ENCODE measurements at places on chromosomes 5 and 9. TPM values are rescaled to one million over a fixed set of nuclear protein-coding genes. Genes with fewer than 3 reads are reported as not detected.
A peak's percentile ranks its signal among the peaks of the same experiment; 100 is the strongest.

GALNT12 gene
- 10.8 TPM for total RNA-seq

PCDHGA1 gene
- total RNA-seq, result 0.69 TPM

SLC45A2 gene
- total RNA-seq, result 0.22 TPM

TNC gene
- total RNA-seq, result 254 TPM

REEP5 gene
- total RNA-seq, result 132 TPM

LRRC19 gene
- 14.8 TPM for total RNA-seq

CCDC112 gene
- total RNA-seq, result 6.5 TPM

ZNF367 gene
- 1.9 TPM for total RNA-seq

ARID3C gene
- not detected for total RNA-seq

DNA sequence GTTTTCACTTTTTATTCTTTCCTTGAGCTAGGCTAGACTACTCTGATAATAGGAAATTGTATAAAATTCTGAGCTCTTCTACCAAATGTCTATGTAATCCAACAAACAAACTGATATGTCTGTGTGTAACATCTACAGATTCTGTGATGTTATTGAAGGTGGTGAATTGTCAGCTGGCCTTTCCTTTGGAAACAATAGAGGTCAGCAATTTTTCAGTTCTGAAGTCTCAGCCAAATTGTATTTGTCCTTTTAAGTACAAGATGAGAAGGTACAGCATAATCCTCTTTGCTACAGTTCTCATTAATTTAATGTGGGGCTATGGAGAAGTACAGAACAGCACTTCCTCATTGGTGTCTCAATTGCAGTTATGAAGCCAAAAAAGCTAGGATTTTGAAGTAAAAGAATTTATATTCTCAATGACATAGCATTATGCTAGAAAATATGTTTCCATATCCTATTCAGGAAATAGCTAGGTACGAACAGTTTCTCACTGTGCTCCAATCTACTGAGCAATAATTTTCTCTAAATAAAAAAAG, 198.0 kb downstream of the HINT1 start:
- no peak for DNase-seq

DNA sequence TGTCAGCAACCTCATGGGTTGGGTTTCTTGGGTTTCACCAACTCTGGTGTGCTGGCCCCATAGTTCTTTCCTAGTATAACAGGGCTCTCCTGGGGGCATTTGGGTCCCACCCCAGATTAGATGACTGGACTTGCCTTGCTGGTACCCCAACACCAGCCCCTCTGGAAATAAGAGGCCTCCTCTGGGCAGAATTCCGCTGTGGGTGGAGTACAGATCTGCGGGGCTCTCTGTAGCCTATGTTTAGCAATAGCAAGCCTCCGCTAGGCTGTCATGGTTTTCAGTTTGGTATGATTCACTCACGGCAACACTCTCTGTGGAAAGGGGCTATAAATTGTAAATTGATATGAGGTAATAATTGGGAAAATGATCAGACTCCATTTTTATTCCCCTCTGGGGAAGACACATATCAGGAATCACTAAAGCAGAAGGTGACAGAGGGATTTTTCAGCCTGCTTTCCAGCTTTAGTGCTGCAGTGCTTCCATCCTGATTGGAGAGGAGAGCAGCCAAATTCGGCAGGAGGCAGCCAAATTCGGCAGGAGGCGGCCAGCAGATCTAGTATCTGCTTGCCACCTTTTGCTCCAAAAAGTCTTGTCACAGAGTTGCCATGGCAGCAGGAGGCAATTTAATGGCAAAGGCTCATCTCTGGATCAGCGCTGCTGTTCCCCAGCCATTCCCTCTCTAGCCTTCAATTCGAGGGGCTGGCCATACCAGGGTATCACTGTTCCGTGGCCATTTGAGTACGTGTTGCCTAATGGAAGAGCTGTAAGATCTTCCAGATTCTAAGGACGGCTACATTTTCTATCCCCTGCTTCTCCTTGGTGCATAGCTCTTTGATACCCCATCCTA, 84.6 kb downstream of the SLC44A1 start:
- no peak for DNase-seq

- DNase-seq, result no peak
These were observed 395.4 kb upstream of the ITGA1 start for GRCh38 chr5:52392321-52392720.

GRCh38 chr5:55600497-55601203, 65.9 kb upstream of the PLPP1 start:
- DNase-seq, result peak; percentile 56

- DNase-seq, result no peak
These were observed 85.4 kb upstream of the IL7R start for GRCh38 chr5:35771300-35771699.

GRCh38 chr5:6397536-6398269, 19.4 kb upstream of the MED10 start:
- no peak for DNase-seq

GRCh38 chr5:172800088-172800551, 29.1 kb upstream of the DUSP1 start:
- no peak for DNase-seq

- no peak for DNase-seq
These were observed 13.3 kb downstream of the ZNF474 start for GRCh38 chr5:122142480-122143164.

DNA sequence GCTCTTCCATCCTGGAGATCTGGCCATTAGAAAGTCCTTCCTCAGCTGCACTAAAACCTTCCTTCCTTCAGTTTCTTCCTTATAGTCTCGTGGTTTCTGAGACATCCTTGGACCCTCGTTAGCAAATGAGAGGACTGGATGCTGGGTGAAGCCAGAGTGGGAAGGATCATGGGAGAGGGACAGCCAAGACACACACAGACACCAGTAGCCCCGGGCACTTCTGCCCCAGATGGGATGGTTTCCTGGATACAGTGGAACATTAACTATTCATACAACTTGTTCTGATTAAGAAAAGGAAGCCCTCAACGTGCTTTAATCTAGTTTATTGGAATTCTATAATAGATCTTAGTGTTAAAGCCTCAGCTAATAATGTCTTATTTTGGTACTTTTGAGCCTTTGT, 125.5 kb downstream of the SEC61B start:
- DNase-seq, result no peak

DNA sequence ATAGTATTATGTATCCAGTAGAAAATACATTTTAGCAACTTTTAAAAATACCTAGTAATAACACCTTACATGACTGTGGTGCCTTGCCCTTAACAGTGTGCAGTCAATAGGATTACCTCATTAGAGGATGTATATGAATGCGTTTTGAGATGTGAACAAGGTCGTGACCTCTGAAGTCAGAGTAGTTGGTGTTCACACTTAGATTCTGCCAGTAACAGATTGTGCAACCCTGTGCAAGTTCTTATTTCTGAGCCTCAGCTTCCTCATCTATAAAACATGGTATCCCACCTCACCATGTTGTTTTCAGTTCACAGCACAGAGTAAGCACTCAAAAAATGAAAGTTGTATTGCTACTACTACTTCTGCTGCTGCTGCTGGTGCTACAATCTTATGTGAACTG, 347.3 kb downstream of the KDM4C start:
- DNase-seq, result no peak

DNA sequence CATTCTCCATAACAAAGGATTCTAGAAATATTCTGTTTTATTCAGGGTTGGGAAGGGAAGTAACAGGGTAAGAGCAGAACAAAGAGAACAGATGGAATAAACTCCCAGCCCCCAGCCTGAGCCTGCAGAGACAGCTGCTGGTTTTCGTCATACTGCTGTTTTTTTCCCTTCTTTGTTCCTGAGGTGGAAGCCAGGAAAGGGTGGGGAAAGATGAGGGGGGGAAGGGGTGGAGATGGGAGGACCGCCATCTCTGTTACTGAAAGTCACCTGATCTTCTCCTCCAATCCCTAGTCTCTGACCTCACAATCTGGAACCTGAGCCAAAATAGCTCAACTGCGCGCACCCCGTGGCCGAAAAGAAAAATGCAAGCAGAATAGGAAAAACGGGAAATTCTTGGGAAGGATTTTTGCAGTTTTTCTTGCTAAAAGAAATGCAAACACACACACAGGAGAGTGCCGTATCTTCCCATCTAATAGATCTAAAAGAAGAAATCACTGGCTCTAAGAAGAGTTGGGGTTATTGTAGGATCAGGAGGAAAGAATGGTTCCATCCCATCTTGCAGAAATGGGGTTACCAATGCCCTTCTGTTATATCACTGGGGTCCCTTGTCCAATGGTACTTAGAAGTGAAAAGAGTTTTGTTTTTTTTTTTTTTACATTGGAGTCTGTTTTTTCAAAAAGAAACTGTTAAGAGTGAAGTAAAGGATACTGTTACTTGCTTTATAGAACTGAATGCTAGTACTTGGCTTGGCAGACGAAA, 57.9 kb downstream of the DIAPH1 start:
- DNase-seq, result peak; percentile 98

DNA sequence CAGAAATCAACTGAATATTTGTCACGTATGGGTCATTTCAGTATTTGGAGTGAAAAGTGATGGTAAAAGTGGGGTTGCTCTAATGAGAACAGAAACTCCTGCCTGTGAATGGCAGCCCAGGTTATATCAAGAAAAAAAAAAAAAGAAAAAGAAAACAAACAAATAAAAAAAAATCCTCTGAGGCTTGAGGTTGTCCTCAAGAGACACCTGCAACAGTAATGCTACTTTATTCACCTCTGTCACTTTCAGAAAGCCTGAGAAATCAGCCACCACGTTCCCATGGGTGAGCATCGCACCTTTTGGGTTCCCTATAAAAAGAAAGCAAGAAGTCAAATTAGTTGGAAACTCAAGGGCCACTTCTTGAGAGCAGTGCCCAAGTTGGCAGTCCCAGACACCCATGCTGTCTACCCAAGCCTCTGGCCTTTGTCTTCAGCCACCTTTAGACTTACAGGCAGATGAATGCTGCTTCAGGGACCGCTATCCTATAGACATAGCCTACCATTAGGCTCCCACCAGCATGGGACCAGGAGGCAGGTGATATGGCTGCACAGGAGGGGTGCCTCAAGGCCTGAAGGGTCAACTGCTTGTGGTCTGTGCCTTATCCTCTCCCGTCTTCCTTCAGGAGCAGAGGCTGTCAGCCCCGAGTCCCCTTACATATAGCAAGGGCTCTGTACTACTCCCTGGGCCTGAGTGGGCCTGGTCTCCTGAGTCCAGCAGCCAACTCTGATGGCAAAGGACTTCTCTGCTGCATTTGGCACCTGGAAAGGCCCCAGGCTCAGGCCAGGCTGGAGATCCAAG, 31.1 kb upstream of the MEIKIN start:
- DNase-seq, result no peak

- DNase-seq, result no peak
These were observed 652.0 kb downstream of the MTRR start for GRCh38 chr5:8520917-8521316.

Data from kidney (tissue), 22 donors.